ENCODE measurements at places on chromosomes 3 and 15. TPM values are rescaled to one million over a fixed set of nuclear protein-coding genes. Genes with fewer than 3 reads are reported as not detected.

SELENOT gene
- total RNA-seq: 179 TPM

DNA sequence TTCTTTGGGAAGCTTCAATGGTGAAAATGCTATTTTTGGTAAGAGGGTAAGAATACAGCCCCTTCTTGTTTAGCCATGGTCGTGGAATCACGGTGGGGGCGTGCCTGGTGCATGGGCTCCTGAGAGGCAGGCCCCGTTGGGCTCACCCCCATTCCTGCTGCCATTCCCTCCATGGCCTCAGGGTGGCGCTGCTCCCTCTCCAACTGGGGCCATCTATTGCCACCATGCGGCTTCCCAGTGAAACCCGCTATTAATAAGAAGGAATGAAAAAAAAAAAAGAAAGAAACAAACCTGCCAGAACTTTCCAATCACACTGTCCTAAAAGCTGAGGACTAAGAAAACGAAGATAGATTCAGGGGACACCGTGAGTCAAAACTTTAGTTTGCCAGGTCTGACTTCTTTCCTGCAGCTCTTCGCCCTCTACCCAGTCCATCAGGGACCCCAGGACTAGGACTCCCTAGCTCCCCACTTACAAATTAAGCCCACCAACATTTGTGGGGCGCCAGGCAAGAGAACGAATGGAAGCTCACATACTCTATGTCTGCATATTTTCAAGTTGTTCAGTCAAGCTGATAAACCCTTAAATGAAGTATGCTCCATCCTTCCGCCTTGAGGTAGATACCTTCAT lies 30.6 kb upstream of the ABHD2 start:
- H3K27ac ChIP-seq: no peak overlapping the region
- DNase-seq: peak; percentile 85
- no peaks in the 10 kb centered on the region for H3K27me3 ChIP-seq
- no peaks in the 10 kb centered on the region for H3K36me3 ChIP-seq
- H3K4me1 ChIP-seq: peaks cover 7% of the 10 kb centered on the region

DNA sequence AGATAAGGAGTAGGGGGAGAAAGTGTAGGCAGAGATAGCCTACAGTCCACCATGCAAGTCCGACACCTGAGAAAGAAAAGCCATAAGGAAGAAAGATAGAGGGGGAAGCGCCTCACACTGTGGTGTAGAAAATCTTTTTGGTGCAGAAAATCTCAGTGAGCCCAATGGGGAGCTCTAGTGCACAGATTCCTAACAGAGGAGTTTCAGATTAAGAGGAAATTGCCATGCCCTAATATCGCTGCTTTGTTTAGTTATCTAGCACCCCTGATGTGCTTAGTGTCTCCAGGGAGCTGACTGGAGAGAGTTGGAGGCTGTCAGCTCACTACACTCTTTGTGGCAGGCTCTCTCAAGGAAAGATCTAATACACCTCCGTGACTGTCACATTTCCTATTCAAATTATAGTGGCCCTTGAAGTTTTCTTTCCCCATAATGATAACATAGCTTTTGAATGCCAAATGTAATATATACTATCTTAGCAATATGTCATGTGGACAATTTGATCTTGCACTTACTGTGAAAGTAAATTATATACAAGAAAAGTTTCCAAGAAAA lies 33.7 kb downstream of the CGGBP1 start:
- H3K4me3 ChIP-seq: no peak overlapping the region
- no peak for DNase-seq
- H3K36me3 ChIP-seq: no peaks in the 10 kb centered on the region

DNA sequence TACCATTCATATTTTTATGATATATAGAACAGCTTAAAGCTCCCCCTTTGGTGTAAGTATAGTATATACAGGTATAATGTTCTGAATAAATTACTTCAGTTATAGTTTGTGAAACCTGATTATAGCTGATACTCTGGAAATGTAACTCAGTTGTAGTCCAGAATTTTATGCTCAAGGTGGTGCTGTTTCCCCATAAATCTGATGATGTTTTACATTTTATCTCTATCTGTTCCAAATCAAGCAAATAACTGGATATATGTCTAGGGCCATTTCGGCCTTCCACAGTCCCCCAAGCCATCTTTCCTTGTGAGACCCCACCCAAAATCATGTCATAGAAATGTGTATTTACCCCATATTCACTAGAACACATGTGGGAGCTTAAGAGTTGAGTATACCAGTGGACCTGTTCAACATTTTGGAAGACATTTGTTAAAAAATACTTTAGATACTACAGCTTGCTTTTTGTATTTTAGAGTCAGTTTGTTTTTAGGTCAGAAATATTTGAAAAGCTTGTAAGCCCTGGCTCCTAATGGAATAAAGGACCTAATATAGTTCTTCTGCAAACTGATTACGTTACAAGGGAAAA lies 107.1 kb downstream of the ATG7 start:
- DNase-seq: peak; percentile 61
- H3K27me3 ChIP-seq: no peaks in the 10 kb centered on the region
- no peaks in the 10 kb centered on the region for H3K4me1 ChIP-seq
- peaks cover 10% of the 10 kb centered on the region for H3K36me3 ChIP-seq
- H3K4me3 ChIP-seq: no peak overlapping the region
